ENCODE measurements at places on chromosomes 7 and 10.

DNA sequence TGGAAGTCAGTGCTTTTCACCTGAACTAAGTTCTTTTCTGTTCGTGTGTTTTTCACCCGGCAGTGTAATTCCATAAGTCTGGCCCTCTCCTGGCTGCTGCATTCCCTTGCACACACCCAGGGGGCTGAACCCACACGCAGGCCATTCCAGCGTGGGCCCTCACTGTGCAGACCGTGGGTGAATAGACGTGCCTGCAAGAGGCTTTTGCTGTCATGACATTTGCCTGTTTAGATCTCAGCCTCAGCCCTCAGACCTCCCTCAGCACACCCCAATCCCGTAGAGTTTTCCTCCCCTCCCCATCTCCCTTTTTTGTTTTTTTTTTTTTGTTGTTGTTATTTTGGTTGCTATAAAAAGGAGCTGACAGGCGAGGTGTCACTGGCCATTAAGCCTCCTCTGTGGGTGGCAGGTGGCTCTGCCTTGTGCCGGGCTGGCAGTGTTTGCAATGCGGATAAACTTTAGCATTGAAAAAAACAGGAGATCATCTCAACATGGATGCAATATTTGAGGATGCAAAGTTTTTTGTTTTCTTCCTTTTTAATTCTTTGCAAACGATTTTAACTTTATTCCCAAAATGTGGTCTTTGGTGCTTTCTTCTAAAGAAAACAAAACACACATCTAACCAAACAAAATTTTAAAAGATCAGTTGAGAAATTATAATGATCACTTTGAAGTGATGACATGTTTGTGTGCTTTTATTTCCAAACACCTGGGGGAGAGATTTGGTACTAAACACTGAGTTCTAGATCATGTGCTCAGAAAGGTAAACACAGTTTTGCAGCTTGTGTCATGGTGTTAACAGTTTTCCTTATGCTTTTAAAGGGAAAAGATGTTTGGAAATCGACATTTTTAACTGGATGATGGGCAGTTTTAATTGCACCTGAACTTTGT is 58.8 kb downstream of the WDR37 start:
- H3K36me3 ChIP-seq, result peaks cover 9% of the 10 kb centered on the region
- H3K4me1 ChIP-seq, result no peaks in the 10 kb centered on the region
- no peak overlapping the region for H3K27ac ChIP-seq
- DNase-seq, result no peak

DNA sequence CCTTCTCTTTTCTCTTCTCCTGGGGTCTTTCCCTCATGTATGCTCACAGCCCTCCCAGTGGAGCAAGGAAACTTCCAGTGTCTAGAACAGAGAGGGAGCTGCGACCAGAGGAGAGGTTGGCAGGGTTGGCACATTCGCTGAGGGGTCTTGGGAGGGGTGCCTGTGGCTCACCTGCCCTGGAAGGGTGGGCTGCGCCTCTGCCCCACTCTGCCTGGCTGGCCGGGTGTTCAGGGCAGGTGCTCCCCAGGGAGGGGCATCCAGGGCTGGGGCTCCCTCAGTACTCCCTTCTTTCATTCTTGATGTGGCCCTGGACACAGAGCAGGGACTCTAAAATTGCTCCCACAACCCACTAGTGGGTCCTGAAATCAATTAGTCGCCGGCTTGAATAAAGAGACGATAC is 16.9 kb downstream of the SHH start:
- no peak overlapping the region for H3K4me3 ChIP-seq
- H3K4me1 ChIP-seq, result no peaks in the 10 kb centered on the region
- no peak for DNase-seq
- no peak overlapping the region for H3K27ac ChIP-seq

DNA sequence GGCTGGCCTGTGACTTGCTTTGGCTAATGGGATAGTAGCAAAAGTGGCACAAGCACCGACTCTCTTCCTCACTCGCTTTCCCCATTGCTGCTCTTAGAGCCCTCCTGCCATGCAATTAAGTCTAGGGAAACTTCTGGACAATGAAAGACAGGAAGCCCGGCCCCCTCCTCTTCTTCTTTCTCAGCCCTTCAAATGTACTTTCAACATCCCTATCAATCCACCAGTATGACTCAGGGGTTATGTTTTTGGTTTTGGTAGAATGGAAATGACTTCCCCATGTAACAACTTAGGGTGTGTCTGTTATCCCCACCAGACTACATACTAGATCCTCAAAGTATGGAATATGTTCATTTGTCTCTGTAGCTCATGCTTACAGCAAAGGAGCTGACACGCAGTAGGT is 139.0 kb upstream of the GDF10 start:
- no peaks in the 10 kb centered on the region for H3K36me3 ChIP-seq
- H3K4me3 ChIP-seq, result no peak overlapping the region
- peaks cover 2% of the 10 kb centered on the region for H3K4me1 ChIP-seq
- no peak overlapping the region for H3K27ac ChIP-seq
- DNase-seq, result no peak
- no peaks in the 10 kb centered on the region for H3K27me3 ChIP-seq

- H3K4me3 ChIP-seq, result no peak overlapping the region
- no peak for DNase-seq
- no peak overlapping the region for H3K27ac ChIP-seq
- no peaks in the 10 kb centered on the region for H3K36me3 ChIP-seq
- H3K27me3 ChIP-seq, result no peaks in the 10 kb centered on the region
Observed at GRCh38 chr7:46812101-46812675, 769.7 kb downstream of the TNS3 start.

GRCh38 chr7:27670676-27671075 is 8.0 kb upstream of the HIBADH start:
- no peaks in the 10 kb centered on the region for H3K27me3 ChIP-seq
- H3K4me3 ChIP-seq, result no peak overlapping the region
- DNase-seq, result no peak
- H3K4me1 ChIP-seq, result no peaks in the 10 kb centered on the region
- no peaks in the 10 kb centered on the region for H3K36me3 ChIP-seq

DNA sequence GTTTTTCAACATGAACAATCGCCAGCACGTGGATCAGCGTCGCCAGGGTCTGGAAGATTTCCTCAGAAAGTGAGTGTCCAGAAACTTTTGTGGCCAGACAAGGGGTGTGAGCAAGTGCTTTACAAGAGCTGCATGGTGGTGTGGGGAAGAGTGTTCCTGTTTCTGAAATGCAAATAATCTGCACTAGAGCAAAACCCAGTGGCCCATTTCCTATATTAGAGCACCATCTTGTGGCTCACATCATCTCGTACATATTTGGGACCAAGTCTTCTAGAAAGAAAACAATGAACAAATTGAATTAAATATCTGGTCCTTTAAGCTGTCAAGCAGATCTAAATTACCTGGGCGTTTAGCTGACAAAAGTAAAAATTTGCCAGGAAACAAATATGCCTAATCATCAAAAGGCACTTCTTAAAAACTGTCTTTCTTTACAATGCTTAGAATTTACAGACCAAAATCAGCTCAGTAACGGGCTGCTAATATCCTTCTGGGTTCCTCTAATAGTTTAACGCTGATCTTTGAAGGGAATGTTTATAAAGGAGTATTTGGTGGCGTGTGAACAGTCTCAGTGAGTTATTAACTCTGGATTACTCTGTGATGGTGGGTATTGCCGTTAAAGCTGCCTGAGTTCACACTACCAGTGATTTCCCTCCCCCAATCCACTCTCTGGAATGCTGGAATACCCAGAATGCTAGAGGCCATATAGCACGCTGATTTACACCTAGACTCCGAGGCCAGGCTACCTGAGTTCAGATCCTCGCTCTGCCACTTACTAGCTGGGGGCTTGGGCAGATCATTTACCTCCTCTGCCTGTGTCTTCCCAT is 73.6 kb downstream of the SNX10 start:
- no peak overlapping the region for H3K27ac ChIP-seq
- no peak overlapping the region for H3K4me3 ChIP-seq
- H3K36me3 ChIP-seq, result no peaks in the 10 kb centered on the region
- no peaks in the 10 kb centered on the region for H3K4me1 ChIP-seq
- no peak for DNase-seq

DNA sequence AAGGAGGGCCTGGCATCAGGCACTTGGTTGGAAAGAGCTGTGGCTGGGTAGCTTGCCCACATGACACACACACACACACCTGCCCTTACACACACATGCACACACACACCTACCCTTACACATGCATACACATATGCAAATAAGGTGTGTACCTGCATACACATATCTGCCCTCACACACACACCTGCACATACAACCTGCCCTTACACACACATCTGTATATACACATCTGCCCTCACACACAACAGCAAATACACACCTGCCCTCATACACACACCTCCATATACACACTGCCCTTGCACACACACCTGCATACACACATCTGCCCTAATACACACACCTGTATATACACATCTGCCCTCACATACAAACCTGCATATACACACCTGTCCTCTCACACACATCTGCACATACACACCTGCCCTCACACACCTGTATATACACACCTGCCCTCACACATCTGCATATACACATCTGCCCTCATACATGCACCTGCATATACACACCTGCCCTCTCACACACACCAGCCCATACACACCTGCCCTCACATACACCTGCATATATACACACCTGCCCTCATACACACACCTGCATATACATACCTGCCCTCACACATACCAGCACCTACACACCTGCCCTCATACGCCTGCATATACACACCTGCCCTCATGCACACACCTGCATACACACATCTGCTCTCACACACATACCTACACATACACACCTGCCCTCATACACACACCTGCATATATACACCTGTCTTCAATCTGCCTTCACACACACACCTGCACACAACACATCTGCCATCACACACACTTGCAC is 82.9 kb downstream of the GRID1 start:
- H3K27me3 ChIP-seq, result no peaks in the 10 kb centered on the region
- H3K36me3 ChIP-seq, result no peaks in the 10 kb centered on the region
- H3K27ac ChIP-seq, result no peak overlapping the region
- H3K4me3 ChIP-seq, result no peak overlapping the region

DNA sequence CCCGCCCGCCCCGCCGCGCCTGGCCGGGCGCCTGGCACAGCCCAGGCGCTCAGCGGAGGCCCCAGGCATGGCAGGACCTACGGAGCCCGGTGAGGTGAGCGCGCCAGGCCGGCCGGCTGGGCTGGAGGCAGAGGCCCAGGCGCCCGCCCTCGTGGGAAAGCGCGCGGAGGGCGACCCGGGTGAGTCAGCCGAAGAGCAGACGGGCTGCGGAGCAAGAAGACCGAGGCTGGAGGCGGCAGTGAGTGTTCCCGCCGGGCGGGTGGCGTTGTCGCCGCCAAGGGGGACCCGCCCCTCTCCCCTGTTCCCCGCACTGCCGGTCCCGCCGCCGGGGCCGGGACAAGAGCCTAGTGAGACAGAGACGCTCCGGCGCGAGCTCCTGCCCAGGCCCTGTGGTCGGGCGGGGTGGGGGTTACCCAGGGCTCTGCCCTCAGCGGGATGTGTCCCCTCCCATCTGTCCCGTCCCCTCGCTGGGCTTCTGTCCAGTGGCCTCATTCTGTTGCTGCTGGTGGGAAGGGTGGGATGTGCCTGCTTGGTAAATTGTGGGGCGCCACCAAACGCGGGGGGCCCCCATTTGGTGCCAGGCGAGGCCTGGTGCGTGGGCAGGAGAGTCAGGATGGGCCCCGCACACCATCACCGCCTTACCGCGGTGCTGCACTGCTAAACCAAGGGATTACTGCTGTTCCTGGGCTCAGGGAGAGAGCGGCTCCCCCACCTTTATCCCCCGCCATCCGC is 17.0 kb upstream of the NODAL start:
- peak; percentile 96 for DNase-seq
- H3K36me3 ChIP-seq, result no peaks in the 10 kb centered on the region
- H3K27me3 ChIP-seq, result no peaks in the 10 kb centered on the region
- H3K4me3 ChIP-seq, result no peak overlapping the region
- peak overlapping the region; percentile 60 for H3K27ac ChIP-seq

DNA sequence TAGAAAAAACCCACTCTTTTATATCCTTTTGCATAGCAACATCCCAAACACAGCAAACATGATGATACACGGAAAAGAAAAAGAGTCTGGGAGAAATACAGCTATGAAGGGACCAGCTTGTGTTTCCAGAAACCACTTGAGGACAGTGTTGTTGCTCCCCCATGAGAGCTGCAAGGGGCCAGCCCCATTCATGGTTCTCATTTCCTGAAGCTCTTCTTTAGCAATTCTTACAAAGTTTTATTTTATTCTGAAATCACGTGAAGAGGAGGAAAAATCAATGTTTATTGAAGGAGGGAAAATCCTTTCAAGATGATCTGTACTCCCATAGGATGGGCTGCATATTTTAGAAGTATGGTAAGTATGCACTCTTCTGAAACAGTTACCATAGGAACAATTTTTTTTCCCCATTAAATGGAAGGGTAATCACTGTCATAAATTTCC is 17.5 kb upstream of the PRTFDC1 start:
- no peak overlapping the region for H3K4me3 ChIP-seq
- H3K36me3 ChIP-seq, result no peaks in the 10 kb centered on the region
- no peak overlapping the region for H3K27ac ChIP-seq
- H3K27me3 ChIP-seq, result no peaks in the 10 kb centered on the region
- DNase-seq, result no peak

DNA sequence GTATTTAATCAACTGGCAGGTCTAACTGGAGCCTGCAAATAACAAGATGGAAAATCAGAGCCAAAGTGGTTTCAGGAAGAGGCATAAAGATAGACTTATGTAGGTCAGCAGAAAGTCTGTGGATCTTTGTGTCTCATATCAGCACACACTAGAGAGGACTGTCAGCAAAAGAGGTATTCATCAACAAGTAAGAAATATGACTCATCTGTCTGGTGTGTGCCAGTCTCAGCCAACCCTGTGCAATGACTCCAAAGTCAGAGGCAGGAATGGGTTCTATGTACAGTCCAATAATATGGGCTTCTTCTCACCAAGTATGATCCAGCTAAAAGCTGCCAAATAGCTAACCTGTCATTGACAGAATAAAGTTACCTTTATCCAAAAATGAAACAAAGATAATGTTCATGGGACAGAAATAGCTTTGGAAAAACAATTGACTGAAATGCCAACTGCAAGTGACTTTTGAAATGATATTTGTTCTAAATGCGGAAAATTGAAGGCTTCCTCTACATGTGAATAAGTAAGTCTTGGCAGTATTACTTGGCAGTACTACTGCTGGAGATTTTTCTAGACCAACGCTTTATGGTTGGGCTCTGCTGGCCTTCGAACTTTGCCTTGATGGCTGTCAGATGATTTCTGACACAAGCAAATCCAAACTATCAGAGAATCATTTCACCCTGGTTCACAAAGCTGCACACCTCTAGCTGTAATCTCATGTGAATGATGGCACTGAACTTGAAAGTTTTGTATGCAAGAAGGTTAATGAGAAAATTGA is 272.3 kb upstream of the SEMA3C start:
- H3K27me3 ChIP-seq, result no peaks in the 10 kb centered on the region
- no peaks in the 10 kb centered on the region for H3K36me3 ChIP-seq
- H3K27ac ChIP-seq, result no peak overlapping the region
- H3K4me3 ChIP-seq, result no peak overlapping the region

DNA sequence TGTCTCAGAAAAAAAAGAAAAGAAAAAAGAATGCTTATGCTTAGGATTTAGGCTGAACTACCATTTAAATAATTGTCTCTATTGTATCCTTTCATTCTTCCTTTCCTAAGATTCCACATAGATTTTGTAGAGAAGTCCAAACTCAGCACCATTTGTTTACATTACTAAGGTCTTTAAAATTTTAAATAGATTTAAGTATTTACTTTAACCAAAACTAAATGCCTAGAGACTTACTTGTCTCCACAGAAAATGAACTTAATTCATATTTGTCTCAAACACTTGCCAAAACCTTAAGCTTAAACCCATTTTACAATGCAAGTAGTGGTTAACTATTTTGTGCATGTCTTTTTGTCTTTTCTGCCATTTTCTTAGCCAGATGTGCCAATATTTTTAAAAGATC is 54.1 kb upstream of the ABI1 start:
- H3K27ac ChIP-seq, result no peak overlapping the region
- H3K27me3 ChIP-seq, result no peaks in the 10 kb centered on the region
- no peak overlapping the region for H3K4me3 ChIP-seq
- DNase-seq, result no peak

All from aorta (tissue), 5 donors.